Stimulated activated naive CD4-positive, alpha-beta T cell treated with Interleukin-2 at 50 U/mL for 16 hours (primary cell): ENCODE measurements at places on chromosomes 2 and 18.

DNA sequence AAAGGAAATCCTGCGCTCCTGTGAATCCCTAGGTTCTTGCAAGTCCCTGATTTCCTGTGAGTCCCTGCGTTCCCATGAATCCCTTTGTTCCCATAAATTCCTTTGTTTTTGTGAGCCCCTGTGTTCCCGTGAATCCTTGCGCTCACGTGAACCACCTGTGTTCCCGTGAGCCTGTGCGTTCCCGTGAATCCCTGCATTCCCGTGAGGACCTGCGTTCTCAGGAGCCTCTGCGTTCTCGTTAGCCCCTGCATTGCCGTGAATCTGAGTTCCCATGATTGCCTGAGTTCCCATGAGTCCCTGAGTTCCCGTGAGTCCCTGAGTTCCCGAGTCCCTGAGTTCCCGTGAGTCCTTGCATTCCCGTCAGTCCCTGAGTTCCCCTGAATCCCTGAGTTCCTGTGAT is 71.5 kb downstream of the SNTG2 start:
- no peak for DNase-seq

DNA sequence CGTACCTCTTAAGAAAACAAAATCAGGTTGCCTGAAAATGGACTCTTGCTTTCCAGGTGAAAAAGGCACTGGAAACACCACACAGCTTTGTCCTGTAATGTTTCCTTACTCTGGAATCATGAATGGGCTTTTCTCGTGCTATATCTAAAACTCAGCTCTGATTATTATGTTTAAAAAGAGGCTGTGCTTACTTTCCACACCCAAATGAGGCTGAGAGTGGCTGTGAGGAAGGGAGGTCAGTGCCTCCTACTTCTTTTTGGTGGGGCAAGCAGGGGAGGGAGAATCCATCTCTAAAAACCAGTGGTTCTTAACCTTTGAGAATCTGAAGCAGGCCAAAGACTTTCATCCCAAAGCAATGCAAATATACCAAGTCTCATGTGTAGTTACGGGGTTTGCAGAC is 148.6 kb downstream of the FAM210A start:
- no peak for DNase-seq

DNA sequence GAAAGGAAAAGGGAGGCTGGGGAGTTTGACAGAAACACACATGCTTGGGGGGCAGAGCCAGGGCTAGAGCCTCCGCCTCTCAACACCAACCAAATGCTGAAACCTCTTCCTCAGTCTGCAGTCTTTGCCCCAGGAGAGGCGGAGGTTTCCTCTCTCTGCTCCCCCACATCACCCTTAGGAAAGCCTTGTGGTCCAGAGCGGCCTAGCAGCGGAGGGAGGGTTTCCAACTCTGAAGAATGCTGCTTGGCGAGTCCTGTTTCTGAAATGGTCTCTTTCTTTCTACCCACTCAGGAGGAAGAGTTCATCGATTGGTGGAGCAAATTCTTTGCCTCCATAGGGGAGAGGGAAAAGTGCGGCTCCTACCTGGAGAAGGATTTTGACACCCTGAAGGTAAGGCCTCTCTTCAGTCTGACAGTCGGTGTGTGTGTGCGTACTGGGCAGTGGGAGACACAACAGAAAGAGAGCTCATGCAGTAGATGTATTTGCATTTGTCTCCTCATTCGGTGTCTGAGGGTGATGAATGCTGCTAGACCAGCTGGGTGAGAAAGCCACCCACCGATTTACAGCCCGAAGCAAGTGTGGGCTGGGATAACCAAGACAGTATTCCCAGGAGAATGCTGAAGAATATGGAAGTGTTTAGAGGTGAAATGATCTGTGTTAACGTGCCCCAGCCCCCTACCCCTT is 190.5 kb downstream of the DYSF start:
- DNase-seq: no peak

GRCh38 chr18:60347526-60348045 is 25.0 kb downstream of the MC4R start:
- no peak for DNase-seq
